ENCODE measurements at places on chromosomes 1 and 21.

DNA sequence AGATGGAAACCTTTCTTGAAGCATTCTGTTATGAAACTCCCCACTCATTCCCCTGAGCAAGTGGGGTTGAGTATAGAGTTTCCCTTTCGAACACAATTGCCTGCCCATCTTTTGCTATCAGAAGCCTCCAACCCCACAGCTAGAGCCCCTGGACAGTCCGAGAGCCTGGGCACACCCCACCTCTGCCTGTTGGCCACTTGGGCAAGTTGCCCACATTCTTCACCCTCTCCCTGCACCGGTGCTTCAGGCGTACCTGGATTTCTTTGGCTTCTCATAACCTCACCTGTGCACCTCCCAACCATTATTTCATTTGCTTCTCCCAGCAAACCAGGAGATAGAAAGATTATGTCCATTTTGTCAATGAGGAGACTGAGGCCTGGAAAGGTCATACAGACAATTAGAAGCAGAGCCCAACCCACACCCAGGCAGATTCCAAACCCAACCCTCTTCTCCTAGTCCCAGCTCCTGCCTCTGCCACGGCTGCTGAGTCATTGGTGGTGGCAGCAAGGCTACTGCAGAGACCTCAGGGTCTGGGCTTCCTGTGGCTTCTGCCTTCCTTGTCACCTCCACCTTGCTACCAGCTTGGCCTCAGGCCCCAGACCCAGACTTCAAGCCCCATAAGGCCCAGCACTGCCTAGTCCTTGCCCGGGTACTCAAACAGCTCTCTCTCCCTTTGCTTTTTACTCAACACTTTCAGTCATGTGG is 118.7 kb upstream of the ZBTB40 start:
- no peak for DNase-seq

- no peak for DNase-seq
Measured at GRCh38 chr1:30376054-30376697, 347.2 kb downstream of the MATN1 start.

GRCh38 chr1:161218301-161219077 is 3.4 kb downstream of the FCER1G start:
- no peak for DNase-seq

DNA sequence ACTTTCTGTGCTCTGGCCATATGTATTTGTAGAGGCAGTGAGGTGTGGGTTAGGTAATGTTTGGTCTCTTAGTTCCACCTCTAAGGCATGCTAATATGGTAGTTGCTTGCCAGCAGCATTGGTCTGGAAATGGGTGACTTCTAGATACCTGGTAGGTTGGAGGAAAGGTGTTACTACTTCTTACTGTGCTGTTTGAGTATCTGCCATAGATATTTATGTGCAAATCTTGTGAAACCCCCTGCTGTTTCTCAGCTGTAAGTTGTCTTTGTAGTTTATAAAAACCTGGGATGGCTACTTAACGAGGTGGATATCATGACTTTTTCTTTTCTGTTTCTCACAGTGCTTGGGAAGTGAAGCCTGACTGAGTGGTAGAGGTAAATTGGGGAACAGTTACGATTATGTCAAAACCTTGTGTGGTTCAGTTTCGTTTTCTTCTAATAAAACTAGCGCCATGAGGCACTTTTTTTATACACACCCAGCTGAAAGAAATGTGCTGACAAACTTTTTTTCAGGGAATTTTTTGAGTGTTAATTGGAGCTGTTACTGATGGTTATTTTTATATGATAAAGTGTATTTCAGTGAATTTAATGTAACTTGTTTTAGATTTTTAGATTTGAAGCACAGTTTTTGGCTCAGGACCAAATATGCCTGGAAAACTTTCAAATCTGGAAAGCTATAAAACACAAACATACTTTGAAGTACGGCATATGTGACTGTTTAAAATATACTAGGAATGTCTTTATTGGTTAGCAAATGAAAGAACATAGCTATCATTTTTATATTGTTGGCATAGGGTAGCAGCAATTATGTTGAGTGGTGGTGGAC is 42.1 kb downstream of the CAMSAP2 start:
- DNase-seq, result no peak

GRCh38 chr1:110260194-110260593 is 50.1 kb downstream of the KCNC4 start:
- no peak for DNase-seq

DNA sequence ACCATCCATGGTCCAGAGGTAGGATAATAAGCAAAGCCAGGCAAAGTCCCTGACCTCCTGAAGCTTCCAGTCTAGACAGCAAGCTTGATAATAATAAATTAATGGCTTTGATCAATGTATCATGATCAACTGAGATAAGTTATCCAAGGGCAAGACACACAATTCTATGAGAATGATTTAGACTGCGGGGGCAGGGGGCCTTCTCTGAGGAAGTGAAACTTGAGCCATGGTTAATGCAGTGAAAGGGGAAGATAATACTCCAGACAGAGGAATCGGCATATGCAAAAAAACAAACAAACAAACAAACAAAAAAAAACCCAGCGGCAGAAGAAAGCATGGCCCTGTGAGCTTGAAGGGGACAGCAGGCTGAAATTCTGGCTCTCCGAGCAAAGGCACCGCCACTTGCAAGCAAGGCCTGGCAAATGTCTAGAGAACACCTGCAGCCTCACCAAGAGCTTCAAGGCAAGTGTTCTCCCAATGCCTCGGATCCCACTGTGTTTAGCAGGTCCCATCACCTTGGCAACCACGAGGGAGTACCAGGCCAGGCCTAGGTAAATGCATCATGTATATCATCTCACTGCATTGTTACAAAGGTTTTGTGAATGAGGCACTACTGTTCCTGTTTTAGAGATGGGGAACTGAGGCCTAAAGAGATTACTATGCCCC is 24.9 kb downstream of the CSMD2 start:
- DNase-seq, result no peak

GRCh38 chr1:38962113-38962512 is 20.5 kb upstream of the RHBDL2 start:
- no peak for DNase-seq

DNA sequence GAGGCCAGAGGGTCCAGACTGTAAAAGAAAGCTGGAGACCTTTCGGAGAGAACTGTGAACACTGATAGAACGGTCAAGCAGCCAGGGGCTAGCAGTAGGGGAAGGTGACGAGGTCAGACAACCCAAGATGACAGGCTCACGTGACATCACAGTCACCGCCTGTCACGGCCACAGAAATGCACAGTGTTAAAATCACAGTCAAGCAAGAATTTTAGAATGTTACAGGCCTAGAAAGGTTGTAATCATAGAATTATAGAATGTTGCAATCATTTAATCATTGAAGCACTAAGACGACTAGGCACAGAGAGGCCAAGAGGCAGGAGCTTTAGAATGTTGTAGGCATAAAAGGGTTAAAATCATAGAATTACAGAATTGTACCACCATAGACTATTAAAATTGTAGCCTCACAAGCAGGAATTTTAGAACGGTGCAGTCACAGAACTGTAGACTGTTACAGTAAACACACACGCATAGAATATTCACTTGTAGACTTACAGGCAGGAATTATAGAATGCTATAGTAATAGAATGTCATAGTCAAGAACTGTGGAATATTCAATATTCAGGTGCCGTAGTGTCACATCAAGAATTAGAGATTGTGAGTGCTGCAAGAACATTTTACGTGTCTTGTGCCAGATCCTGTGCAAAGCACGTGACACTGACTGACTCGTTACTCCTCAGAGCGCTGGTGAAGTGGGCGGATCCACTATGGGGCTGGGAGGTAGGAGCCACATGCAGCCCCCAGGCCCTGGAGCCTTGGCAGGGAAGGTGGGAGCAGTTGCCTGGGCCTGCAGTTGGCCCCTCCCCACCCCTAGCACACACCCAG is 118.1 kb downstream of the EPHB2 start:
- DNase-seq, result no peak

GRCh38 chr1:46517010-46517600 is 27.5 kb downstream of the DMBX1 start:
- DNase-seq, result no peak

All from COLO829 (cell line).